Cardiac fibroblast (primary cell): ENCODE measurements at places on chromosomes 2 and 18.

- no peak for DNase-seq
Observed at GRCh38 chr2:226728996-226729395, 70.6 kb downstream of the IRS1 start.

GRCh38 chr18:44730803-44731529 lies 50.3 kb downstream of the SETBP1 start:
- DNase-seq, result no peak

- peak; percentile 26 for DNase-seq
Observed at GRCh38 chr2:219252900-219253752, at the start of gene TUBA4B. TSS of gene TUBA4B (plus strand) at chr2:219253243. CDS start at chr2:219253408, 165 bp downstream.

GRCh38 chr2:52572469-52572894 lies 1195.1 kb upstream of the CHAC2 start:
- no peak for DNase-seq

- no peak for DNase-seq
Observed at GRCh38 chr2:213069531-213069930, 81.9 kb downstream of the IKZF2 start.

DNA sequence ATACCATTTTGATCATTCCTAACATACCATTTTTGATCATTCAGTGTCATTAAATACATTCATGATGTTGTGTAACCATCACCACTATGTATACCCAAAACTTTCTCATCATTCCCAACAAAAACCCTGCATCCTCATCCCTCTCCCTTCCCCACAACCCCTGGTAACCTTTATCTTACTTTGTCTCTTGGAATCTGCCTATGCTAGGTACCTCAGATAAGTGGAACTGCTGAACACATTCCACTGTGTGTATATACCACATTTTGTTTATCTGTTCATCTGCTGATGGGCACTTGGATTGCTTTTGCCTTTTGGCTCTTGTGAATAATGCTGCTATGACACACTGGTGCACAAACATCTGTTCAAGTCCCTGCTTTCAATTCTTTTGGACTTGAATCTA lies 83.8 kb upstream of the TFCP2L1 start:
- no peak for DNase-seq

GRCh38 chr2:184394642-184395041 lies 203.7 kb upstream of the ZNF804A start:
- no peak for DNase-seq

GRCh38 chr2:108565778-108566375 lies 31.6 kb downstream of the LIMS1 start:
- DNase-seq, result no peak

GRCh38 chr2:217751192-217751591 lies 251.6 kb downstream of the TNS1 start:
- DNase-seq, result no peak

DNA sequence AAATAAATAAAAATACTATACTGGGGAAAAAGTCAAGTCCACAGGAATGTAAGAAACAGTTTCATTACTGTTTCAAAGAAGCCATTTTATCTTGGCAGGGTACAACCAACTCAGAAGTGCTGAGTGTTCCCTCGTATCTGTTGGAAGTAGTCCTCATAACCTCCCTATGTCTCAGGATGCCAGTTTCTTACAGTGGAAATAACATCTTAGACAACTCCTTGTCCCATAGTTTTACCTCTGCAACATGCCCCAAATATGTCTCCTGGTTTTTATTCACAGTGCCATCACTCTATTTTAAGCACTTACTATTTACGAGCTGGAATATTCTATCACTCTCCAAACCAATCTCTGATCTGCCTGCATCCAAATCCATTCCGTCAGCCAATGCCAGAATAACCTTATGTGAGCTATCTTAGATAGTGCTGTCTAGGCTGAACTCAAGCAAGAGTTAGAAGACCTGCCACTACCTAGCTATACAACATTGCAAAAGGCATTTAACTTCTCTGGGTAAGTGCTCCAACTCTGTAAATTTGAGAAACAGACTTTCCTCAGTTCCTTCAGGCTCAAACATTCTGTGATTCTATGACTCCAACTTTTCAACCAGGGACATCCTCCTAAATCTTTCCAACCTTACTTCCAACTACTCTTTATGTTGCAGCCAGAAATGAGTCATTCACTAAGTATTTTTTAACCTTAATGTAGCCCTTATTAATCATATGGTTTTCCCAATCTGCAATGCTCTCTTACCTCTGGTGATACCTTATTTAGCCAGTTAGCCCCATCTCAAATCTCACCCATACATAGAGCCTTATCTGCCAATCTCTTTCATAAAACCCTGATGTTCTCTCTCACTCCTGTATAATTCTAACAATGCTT lies 66.7 kb downstream of the RTN4 start:
- peak; percentile 26 for DNase-seq

GRCh38 chr2:110838657-110839384 lies 106.4 kb downstream of the ACOXL start:
- DNase-seq, result no peak

GRCh38 chr2:72629062-72629461 lies 196.8 kb downstream of the EXOC6B start:
- DNase-seq, result no peak

DNA sequence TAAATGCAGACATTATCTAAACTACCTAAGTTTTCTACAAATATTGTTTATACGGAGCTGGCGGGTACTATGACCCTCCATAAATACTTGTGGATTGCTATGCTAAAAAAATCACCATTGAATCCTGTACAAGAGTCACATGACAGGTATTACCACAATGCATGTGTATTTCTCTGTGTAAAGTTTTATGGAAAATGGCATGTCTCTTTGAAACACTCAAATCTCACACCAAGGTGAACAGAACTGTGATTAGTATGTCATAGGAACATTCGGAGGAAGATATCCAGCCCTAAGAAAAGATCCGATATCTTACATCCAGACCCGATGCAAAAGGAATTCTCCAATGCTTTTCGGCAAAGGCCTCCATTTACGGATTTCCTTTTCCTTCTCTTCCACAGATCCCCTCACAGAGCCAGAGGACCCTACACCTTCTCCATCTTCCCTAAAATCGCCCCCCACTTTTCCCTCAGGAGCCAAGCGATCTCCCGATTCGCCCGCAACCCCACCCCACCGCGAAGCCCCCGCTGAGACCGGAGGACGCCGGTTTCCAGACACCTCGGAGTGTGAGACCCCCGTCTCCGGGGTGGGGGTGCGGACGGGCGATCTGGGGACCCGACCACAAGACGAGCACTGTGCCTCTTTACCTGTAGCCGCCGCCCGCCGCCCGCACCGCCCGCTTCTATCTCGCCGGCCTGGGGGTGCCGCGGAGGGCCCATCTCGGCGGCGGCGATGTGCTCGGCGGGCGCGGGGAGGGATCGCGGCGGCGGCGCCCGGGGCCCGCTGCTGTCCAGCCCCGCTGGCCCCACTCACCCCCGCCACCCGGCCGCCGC lies 1.2 kb downstream of the SAP130 start:
- peak; percentile 18 for DNase-seq

DNA sequence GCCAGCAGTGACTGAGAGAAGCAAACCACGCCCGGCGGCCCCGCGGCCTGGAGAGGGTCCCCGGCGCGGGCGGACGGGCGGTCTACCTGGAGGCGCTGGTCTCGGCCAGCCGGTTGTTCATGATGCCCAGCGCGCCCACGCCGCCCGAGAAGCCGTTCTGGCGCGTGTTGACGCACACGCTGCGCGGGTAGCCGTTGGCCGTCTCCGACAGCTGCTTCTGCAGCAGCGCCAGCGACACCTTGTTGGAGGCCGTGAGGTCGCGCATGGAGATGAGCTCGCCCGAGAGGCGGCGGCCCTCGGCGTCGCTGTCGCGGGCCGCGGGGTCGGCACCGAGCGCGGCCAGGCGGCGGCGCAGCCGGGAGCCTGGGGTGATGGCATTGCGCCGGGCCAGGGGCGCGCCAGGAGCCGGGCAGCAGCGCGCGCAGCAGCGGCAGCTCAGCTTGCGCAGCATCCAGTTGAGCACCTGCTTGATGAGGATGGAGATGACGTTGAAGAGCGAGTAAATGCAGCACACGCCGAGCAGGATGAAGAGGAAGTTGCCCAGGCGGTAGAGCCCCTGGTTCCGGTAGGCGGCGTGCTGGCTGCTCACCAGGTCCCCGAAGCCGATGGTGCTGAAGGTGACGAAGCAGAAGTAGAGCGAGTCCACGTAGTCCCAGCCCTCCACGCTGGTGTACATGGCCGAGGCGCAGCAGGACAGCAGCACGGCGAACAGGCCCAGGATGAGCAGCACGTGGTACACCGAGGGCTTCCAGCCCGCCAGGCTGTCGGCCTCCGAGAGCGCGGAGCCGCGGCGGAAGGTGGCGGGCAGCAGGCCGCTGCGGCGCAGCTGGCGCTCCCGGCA lies 118.1 kb downstream of the MSH2 start:
- peak; percentile 62 for DNase-seq

DNA sequence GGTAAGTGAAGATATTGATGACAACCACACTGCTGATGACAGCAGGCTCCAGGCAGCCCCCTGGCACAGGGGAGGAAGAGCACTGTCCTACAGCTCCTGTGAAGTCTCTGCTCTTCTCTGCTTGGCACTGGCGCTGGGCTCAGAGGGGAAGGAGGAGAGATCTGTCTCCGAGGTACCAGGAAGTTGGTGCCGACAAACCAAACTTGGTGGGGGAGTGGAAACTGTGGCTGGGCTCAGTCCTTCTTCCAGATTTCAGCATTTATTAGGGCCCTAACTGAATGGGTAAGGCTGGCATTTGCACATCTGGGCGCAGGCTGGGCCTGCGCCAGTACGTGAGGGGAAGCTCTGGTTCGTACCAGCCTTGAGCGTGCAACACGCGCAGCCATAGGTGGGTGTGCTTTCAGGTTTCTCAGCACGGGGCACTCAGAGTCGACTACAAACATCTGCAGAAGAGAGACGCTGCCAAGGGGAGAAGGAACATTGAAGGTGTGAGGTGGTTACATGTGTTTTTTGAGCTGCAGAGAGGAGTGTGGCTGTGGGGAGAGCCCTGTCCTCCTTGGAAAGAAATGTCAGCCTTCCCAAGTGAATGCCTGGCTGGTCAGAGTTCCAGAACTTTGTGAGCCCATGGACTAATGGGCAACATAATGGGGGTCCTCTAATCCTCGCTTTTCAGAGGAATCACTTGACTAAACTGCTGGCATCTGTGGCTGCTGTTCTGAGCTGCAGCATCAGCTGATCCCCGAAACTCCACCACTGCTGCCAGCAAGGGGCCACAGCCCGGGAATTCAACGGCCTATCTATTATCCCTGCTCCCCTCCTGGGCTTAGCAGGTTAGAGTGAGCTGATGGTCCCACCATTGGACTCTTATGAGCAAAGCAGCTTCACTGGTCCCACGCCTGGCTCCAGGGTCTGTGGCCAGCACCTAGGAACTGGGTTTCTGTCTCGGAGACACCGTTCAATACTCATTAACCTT lies 55.2 kb upstream of the SEMA4C start:
- DNase-seq, result no peak

- no peak for DNase-seq
Observed at GRCh38 chr18:49591271-49591670, 29.4 kb downstream of the LIPG start.

GRCh38 chr2:160756481-160756880 lies 262.9 kb upstream of the RBMS1 start:
- no peak for DNase-seq

- no peak for DNase-seq
Observed at GRCh38 chr2:161625996-161626395, 1.8 kb downstream of the SLC4A10 start.

DNA sequence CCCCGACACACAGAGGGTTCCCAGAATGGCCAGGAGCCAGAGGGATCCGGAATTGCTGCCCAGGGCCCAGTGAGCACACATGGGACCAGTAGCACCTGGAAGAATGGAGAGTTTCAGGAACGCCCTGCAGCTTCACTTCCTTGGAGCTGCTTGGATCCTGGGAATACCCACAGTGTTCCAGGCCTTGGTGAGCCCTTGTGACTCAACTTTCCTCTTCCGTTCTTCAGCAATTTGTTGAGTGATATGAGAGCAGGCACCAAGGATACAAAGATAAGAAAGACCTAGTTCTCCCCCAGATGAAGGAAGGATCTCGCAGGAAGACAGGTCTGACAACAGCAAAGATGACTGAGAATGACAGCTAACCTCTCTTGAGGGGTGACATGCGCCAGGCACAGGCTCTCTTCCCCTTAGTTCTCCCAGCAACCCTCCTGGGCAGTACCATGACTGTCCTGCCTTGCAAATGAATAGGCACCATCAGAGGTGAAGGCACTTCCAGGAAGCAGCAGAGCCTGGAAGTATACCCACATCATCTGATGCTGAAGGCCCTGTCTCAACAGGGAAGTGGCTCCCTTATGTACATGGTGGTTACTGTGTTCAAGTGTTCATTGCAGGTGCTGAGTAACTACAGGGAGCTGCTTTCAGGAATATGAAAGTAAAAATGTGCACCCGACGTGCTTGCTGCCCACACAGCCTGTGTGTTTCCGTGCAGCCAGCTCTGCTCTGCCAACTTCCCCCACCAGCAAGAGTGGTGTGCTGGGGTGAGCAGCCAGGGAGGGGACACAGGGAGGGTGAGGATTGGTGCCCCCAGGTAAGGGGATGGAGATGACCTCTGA lies 116.2 kb downstream of the STPG4 start:
- DNase-seq, result no peak

DNA sequence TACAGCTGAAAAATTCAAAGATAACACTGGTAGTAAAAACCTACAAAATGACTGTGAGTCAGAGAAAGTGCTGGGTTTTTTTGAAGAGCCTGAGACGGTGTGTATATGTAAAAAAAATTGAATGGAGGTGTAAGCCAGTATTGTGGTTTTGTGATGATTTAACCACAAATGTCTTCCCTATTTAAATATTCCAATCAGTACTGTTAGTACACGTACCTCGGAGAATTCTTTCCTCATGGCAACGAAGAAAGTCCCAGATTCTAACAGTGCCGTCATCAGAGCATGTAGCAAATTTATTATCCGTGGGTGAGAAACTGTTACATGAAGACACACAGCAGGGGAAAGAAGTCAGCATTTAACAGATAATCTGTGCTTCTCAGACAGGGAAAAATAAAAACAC lies 48.1 kb downstream of the WDR33 start:
- DNase-seq, result no peak

- peak; percentile 60 for DNase-seq
Observed at GRCh38 chr2:10324095-10324832, 21.6 kb downstream of the HPCAL1 start.

- peak; percentile 87 for DNase-seq
Observed at GRCh38 chr2:177172034-177172880, 40.3 kb upstream of the HNRNPA3 start.

GRCh38 chr2:241372361-241372992 lies 16.4 kb downstream of the FARP2 start:
- no peak for DNase-seq

DNA sequence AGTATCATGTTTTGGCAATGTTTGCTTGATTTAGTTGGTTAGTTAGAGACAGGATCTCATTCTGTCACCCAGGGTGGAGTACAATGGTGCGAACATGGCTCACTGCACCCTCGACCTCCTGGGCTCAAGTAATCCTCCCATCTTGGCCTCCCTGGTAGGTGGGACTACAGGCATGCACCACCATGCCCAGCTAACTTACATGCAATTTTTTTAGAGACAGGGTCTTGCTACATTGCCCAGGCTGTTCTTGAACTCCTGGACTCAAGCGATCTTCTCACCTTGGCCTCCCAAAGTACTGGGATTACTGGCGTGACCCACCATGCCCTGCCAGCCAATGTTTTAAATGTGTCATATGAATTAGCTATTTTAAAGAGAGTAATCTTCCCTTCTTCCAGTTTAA lies 16.3 kb upstream of the CDKL4 start:
- no peak for DNase-seq
